ENCODE measurements at places on chromosomes 1 and 21.
A peak's percentile ranks its signal among the peaks of the same experiment; 100 is the strongest.

DNA sequence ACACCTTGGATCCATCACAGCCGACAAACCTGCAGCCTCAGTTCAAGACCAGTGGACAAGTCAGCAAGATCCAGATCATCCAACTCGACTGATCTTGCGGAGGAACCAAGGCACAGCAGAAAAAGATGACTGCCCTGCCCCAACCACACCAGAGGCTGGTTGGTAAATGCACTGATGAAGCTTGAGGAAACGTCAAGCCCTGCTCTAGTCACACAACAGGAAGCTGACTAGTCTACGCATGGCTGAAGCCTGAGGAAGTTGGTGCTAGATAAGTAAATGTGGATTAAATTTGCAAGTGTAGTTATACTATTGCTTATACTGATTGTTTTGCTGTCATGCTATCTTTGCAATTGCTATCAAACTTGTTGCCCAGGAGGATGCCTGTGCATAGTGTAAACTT is 89.0 kb downstream of the LIPI start:
- no peak for DNase-seq

DNA sequence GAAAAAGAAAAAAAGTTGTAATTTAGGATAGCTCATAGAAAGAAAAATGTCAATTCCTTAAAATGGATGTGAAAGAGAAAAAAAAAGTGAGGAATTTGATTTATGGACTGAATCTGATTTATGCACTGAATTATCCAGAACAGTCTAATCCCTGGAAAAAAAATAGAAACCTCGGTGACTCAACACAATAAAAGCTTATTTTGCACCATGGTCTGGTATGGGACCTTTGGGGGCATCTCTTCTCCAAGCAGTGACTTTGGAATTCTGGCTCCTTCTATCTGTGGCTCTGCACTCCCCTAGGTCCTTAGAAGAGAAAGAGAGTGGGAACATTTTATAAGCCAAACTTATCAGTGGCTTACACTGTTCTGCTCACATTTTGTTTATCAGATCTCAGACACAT is 471.7 kb upstream of the B3GALT2 start:
- no peak for DNase-seq

DNA sequence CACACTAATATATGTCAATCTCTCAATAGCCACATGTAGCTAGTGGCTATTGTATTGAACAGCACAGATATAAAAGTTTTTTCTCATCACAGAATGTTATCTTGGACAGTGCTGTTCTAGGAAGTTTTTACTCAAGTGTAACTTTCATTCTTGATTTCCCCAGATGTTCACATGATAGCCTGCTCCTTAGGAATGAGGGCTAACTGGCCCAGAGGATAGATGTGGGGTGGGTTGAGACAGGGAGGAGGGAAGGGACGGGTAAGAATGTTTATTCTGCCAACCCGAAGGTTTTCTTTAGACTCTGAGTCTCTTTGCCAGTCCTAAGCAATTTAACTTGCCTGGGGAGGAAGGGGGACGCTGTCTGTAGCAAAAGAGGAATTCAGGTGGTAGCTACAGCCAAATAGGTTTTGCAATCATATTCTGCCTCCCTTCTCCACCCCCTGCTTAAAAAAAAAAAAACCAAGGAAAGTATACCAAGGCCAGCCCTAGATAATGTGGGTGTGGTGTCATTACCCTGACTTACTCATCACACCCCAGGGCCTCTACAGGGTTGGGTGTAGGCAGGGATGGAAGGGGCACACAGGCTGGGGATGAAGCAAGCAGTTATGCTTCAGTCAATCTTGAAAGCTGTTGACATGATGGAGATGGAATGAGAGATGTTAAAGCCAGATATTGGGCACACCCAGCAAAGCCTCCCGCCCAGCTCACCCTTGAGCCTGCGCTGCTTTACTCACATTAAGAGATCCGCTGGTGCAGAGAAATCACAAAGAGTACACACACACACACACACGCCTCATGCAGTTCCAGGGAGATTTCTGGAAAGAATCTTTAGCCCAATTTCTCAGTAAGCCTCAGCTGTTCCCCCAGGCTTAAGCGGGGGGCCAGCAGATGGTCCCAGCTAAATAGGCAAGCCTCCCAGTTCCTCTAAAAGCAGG is 59.9 kb downstream of the PLXNA2 start:
- no peak for DNase-seq

- DNase-seq: no peak
Observed at GRCh38 chr1:90841473-90841872, 124.4 kb upstream of the BARHL2 start.

GRCh38 chr1:23798662-23799142 is 1.9 kb downstream of the GALE start:
- DNase-seq: no peak

- DNase-seq: peak; percentile 85
Observed at GRCh38 chr1:167454894-167455785, 63.2 kb downstream of the CD247 start.

DNA sequence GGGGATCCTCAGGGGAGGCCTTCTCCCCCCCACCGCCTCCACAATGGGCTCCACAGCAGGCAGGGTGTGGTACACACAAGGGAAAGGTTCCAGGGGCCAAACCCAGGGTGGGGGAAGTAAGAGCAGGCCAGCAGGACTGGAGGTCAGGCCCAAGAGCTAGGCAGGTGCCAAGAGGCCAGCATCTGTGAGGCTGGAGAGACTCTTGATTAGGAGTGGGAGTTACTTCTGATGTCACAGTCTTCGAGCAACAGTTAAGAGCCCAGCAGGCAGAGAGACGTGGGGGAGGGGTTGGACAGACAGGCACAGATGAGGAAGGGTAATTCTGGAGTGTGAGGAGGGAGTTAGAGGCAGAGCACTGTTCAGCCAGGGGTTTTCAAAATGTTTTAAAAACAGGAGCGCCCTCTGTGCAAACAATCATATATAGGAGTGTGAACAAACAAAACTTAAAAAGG is 55.8 kb downstream of the SLC9A1 start:
- DNase-seq: peak; percentile 40

GRCh38 chr1:2350501-2350900 is 40.9 kb downstream of the MORN1 start:
- no peak for DNase-seq

- DNase-seq: no peak
Observed at GRCh38 chr1:184608990-184609389, 145.7 kb downstream of the EDEM3 start.

DNA sequence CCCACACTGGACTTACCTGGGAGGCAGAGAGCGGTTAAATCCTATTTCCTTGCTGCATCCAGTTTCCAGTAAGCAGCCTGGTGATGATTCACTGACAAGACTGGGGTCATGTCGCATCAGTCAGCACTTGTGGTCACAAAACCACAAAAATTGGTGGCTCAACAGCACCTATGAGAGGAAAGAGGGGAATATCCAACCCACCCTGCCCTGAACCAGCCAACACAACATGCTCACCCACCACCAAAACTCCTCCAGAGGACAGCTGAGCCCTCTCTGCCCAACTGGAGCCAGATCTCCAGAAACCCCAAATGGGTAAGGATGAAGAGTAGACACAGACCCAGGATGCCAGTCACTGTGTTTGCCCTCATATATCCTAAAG is 64.0 kb downstream of the CD46 start:
- peak; percentile 58 for DNase-seq

GRCh38 chr1:7528386-7529198 is 242.5 kb upstream of the VAMP3 start:
- DNase-seq: no peak

GRCh38 chr1:67465375-67465774 is 35.2 kb upstream of the SERBP1 start:
- no peak for DNase-seq

- DNase-seq: no peak
Observed at GRCh38 chr1:30726773-30727684, 3.6 kb upstream of the MATN1 start.

DNA sequence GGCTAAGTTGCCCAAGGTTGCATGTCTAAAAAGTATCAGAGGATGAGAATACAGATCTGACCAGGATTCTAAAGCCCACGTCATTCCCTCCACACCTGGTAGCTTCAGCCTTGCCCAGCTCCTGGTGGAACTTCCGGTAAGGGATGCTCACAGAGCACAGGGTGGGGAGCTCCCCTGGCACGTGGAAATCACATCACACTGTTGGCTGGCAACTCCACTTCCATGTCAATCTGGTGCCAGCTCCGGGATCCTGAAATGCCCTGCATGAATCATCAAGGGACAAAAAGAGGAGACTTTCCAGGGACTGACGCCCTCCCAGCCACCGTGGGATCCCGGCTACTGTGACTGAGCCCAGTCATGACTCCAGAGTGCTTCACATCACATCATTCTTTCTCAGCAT is 12.4 kb upstream of the BCAR3 start:
- DNase-seq: no peak

GRCh38 chr1:247487057-247487456 is 29.2 kb upstream of the OR2B11 start:
- no peak for DNase-seq

DNA sequence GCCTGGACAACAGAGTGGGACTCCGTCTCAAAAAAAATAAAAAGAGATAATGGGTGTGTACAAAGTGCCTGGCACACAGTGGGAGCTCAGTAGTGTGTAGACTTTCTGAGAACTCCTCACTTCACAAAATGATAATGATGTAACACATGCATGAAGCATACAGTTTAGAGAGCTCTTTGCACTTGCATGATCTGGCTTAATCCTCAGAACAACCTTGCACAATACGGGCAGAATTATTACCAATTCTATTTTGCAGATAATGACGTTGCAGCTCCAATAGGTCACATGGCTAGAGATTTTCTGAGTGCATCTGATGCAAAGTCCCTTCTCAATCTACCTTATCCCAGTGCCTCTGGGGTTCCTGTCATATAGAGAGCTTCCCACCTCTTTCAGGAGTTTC is 71.4 kb downstream of the CD247 start:
- DNase-seq: peak; percentile 16

DNA sequence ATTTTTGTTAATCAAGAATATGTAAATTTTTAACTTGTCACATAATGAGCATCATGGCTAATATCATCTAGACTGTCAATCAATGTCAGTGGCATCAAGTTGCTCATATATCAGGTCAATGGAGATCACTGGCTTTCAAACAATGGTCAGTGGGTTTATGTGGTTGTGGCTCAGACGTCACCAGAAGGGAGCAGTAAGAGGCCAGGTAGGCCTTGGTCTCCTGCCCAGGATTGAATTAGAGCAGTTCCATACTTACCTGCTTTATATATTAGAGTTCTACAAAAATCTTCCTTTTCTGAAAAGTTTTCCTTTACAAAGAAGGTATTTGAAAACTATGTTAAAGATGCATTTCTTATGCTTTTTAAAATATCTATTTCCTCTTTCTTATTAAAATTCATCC is 206.3 kb upstream of the B3GALT2 start:
- no peak for DNase-seq

GRCh38 chr1:61807606-61808140 is 65.4 kb downstream of the PATJ start:
- DNase-seq: no peak

DNA sequence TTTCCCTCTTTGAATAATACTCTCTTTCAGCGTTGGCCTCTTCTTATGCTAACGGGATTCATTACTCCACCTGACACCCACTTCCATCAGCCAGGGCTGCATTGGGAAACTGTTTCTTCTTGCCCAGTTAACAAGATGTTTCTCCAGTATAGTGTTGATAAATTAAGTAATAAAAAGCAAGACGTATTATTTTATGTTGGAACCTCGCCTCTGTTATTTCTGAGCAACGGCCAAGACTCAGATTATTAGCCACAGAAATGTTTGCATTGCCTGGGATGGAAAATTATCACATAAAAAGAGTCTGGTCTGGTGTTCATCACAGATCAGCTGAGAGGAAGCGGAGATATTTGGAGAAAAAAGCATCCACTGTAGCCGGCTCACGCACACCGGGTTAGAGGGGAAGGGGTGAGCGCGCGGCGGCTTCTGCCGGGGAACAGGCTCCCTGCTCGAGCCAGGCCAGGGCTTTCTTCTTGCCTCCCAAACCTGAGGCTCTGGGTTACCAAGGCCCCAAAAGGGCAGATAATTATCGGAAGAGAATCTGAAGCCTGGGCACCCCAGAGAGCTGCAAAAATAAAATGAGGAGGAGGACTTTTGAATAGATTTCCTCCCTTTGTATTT is 189.5 kb downstream of the PRDM16 start:
- no peak for DNase-seq

GRCh38 chr1:194102607-194103006 is 916.2 kb upstream of the B3GALT2 start:
- no peak for DNase-seq

DNA sequence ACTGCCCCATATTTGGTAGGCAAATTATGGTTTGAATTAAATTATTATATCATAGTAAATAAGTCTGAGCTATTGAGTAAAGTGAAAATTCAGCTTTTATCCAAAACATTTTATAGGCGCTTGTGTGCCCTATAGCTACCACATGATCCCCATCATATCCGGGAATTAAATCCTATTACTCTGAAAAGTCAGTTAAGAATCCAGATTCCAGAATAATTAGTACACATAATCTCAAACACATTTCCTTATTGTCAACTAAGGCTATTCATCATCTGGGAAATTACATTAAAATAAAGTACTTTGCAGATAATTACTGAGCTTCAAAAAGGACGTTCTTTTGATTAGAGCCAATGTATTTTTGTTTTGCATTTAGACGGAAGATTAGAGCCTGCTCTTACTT is 72.3 kb downstream of the CTH start:
- DNase-seq: no peak

GRCh38 chr1:152906023-152906565 is 2.3 kb upstream of the IVL start:
- DNase-seq: no peak

DNA sequence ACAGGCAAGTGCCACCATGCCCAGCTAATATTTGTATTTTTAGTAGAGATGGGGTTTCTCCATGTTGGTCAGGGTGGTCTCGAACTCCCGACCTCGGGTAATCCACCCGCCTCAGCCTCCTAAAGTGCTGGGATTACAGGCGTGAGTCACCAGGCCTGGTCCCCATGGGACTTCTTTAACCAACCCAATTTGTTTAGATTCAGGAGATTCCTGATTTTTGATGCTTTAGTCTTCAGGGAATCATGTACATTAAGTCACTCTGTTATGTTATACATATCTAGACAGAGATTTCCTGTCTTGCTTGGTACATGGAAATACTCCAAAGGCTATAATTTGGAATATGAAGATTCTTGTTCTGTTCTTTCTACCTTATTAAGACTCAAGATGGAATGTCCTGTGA is 202.4 kb upstream of the L1TD1 start:
- no peak for DNase-seq

GRCh38 chr1:38873027-38873969 is at the start of gene MYCBP:
TSS of gene MYCBP (minus strand) at chr1:38873348. CDS start at chr1:38873305, 43 bp downstream.
- DNase-seq: peak; percentile 97

DNA sequence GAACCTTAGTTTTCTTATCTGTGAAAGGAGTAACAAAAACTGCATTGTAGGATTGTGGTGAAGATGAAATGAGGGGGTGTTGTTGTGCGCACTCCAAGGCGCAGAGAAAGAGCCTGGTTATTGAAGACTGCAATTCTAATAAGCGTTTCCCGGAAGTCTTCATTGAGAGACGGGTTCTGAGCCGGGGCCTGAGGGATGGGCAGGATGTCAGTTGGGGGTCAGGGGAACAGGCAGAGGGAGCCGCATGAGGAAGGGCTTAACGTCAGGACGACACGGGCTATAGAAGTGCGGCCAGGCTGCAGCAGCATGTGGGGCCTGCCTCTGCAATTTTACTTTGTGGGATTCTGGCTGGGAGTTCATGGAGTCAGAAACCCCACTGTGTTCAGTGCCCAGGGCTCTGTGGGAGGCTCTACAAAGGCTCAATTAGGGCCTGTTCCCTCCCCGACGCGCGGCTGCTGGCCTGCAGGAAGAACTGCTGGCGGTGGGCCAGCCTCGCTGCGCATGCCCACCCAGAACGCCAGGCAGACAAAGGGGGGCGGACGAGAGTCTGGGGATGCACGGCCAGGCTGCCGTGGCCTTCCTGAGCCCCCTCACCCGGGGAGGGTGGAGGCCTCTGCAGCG is 20.7 kb downstream of the TRIM62 start:
- no peak for DNase-seq

All from stimulated activated CD8-positive, alpha-beta memory T cell treated with anti-CD3 and anti-CD28 coated beads, Interleukin-4, amount 100 ng/mL, for 48 hours (primary cell).